ENCODE measurements at places on chromosomes 4 and X.

DNA sequence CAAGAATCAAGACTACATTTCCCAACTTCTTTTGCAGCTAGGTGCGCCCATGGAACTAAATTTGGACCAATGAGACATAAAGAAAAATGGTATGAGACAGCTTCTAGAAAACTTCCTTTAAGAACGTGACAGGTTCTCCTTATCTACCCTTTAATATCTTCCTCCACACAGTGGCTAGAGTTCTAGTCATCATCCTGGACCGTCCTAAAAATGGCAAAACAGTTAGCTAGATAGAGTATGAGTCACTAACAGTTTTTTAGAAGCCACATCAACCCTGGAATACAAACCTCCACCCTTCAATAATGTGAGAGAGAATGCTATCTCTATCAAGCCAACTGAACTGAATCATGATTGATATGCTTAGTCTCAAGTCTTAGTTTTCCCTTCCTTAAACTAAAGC lies 267.9 kb upstream of the SLC7A11 start:
- no peak for DNase-seq

- DNase-seq: no peak
Measured at GRCh38 chr4:81609844-81610243, 138.1 kb upstream of the RASGEF1B start.

DNA sequence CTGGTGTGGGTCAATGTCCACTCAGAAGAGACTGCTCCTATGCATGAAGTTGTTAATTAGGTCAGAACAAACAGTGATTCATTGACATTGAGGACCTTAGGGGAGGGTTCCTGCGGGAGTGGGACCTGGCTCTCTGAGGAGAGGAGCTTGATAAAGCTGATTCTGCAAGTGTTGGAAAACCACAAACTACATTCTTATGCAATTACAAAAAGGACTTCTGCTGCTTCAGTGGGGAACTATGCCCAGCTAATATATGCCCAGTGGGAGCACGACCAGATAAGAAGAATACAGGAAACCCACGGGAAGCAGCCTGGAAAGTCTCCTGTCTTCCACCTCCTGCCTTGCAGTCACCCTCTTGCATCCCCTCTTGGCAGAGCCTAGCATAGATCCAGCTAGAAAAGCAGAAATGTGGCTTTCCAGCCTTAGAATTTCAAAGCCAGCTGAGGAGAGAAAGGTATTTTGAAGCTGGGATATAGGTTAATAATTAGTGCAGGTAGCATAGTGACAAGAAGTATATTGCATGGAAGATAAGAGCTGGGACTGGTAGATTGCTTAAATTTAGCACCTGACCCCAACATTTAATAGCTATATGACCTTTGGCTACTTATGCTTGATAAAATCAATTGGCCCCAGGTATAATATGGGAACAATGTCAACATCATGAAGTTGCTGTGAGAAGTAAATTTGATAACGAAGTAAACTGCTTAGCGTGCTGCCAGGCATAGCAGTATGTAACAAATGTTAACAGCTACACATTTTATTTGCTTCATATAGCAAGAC lies 34.9 kb upstream of the UGT8 start:
- peak; percentile 23 for DNase-seq

DNA sequence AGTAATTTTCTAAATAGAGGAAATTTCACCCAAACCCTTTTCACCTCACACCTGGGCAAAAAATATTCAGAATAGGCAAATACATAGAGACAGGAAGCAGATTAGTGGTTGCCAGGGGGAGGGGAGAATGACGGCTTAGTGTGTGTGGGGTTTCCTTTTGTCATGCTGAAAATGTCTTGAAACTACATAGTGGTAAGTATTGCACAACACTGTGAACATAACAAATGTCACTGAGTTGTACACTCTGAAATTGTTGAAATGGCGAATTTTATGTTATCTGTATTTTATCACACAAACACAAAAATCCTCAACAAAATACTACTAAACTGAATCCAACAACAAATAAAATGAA lies 60.7 kb upstream of the PLAC1 start:
- DNase-seq: no peak

DNA sequence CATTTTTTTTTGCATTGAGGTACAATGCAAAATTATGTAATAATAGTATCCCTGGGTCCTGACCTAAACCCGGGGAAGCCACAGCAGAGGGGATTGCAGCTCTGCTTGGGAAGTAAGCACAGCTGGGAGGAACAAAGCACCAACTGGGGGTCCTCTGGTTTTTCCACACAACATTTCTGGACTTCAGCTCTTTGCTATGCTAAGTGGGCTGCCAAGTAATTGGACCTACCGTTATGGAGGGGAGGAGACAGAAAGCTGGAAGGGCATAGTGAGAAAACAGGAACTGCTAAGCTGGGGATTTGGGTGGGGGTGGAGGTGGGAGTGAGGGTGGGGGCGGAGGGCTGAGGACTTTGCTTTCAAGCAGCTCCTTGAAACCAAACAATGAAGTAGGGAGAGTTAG lies 183.3 kb downstream of the ZIC3 start:
- DNase-seq: no peak

- no peak for DNase-seq
Measured at GRCh38 chr4:126242679-126243390, 928.1 kb downstream of the FAT4 start.

GRCh38 chr4:107292979-107293378 lies 256.9 kb upstream of the DKK2 start:
- DNase-seq: no peak

DNA sequence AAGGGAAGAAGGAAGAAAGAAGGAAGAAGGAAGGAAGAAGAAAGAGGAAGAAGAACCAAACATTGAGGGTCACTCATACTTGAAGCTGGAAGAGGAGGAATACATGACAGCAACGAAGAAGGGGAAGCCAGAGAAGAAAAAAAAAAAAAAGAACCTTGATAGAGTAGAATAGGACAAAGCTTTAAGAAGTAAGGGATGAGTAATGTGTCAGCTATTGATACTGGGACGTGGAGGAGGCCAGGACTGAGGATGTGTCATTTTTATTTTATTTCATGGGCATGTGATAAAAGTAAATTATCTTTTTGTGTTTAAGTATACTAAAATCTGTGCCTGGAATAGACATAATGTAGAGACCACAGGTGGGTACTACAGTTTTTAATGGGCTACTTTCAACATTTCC lies 6.4 kb downstream of the EDA2R start:
- no peak for DNase-seq

- no peak for DNase-seq
Measured at GRCh38 chr4:185282968-185283367, 73.6 kb downstream of the SNX25 start.

GRCh38 chrX:80747832-80748231 lies 61.8 kb downstream of the BRWD3 start:
- DNase-seq: no peak

- DNase-seq: no peak
Measured at GRCh38 chrX:15014281-15014680, 141.1 kb downstream of the MOSPD2 start.

DNA sequence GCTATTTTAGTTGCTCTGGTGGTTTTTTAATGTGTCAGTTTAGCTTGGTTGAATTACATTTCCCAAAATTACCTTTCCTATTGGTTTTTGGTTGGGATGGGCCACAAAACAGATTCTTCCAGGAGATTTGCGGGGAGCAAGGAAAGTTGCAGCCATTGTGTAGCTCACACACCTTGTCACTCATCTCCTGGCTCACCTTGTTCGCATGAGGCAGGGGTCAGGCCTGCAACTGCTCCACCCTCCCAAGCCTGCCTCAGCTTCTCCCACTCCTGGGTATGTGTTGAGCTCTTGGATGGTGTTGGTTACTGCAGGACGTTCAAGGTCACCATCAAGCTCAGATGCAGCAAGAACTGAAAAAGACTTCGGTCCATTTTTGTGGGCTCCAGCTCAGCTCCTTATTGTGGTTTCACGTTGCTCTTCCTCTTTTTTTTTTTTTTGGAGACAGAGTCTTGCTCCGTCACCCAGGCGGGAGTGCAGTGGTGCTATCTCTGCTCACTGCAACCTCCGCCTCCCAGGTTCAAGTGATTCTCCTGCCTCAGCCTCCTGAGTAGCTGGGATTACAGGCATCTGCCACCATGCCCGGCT lies 95.6 kb upstream of the METTL14 start:
- no peak for DNase-seq

DNA sequence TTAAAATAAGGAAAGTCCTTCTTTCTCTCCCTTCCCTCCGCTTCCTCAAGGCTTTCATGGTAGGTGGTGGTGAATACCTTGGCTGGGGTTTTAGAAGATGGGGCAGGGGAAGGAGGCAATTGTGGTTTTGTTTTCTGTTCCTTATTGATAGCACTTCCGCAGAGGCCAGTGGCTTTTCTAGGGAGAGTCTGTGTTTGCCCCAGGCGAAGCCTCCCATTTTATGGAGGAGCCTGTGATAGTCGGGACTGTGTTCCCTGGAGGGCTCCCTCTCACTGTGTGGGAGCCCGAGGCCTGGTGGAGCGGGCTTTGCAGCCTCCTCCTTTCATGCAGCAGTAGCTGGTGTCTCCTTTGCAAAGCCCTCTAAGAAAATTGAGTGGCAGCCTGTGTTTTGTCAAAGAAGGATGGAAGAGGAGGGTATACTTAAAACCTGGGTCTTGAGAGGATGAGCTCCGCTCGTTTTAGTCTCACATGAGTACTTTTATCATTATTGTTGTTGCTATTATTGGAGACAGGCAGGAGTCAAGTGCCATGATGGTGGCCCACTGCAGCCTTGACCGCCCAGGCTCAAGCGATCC lies 29.8 kb upstream of the STOX2 start:
- DNase-seq: no peak

- no peak for DNase-seq
Measured at GRCh38 chrX:34555481-34555880, 101.6 kb downstream of the TMEM47 start.

DNA sequence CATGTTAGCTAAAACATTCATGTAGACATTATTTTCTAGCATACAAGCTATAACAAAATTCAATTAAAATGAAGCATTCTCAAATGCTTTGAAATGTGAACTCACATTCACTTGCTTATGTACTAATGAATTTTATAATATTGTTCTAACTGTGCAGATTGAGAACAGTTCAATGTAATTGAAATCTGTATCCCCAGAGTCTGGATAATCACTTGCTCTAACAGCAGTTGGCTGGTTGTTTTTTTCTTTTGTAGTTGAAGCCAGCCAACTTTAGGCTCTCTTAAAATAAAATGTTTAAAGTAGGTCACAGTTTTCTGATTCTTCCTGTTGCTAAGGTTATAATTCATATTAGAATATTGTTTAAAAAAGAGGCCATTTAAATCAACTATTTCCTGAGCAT lies 438.9 kb downstream of the NAF1 start:
- no peak for DNase-seq

DNA sequence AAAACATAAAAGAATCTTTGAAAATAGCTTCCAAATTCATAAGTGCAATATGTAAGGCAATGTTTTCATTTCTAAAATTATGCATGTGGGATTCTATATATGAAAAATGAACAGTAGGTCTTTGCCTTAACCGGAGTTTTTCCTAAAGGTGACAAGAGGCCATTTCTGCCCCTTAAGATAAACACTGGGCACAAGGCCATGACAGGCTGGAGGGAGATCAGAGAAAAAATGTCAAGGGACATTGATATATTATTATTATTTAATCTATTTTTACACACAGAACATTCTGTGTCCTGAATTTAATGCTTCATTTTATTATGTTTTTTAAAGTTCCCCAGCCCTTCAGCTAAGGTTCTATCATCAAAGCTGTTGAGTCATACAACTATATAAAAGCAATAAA lies 118.8 kb downstream of the CHM start:
- DNase-seq: no peak

DNA sequence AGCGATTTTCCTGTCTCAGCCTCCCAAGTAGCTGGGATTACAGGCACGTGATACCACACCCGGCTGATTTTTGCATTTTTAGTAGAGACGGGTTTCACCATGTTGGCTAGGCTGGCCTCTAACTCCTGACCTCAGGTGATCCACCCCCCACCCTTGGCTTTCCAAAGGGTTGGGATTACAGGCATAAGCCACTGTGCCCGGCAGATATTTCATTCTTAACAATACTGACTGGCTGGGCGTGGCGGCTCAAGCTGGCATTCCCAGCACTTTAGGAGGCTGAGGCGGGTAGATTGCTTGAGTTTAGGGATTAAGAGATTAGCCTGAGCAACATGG lies 1.3 kb downstream of the PQBP1 start:
- no peak for DNase-seq

DNA sequence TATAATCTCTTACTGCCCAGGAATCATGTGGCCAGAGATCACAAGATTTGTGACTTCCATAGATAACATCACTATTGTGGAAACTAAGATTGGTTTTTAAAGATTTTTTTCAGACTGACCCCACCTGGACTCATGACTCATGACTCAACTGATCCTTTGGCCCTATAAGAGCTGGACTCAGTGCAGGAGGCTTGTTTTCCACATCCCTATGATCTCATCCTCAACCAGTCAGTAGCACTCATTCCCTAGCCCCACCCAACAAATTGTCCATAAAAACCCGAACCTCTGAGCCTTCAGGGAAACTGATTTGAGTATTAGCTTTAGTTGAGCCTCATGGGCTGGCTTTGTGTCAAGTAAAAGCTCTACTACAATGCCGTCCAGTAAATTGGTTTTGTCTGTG lies 7.9 kb upstream of the NOCT start:
- no peak for DNase-seq

GRCh38 chr4:109406337-109406931 lies 27.2 kb upstream of the SEC24B start:
- peak; percentile 77 for DNase-seq
